ENCODE measurements at places on chromosomes 3 and 15. TPM values are rescaled to one million over a fixed set of nuclear protein-coding genes. Genes with fewer than 3 reads are reported as not detected.

The CRYGS gene
- polyA plus RNA-seq, result 1.3 TPM

The FEZF2 gene
- polyA plus RNA-seq, result not detected

The SENP2 gene
- polyA plus RNA-seq, result 21.9 TPM

- DNase-seq, result no peak
These were observed 46.1 kb upstream of the ABI3BP start for GRCh38 chr3:101039285-101039684.

GRCh38 chr3:70805061-70805889 is 492.8 kb upstream of the MDFIC2 start:
- no peak for DNase-seq

DNA sequence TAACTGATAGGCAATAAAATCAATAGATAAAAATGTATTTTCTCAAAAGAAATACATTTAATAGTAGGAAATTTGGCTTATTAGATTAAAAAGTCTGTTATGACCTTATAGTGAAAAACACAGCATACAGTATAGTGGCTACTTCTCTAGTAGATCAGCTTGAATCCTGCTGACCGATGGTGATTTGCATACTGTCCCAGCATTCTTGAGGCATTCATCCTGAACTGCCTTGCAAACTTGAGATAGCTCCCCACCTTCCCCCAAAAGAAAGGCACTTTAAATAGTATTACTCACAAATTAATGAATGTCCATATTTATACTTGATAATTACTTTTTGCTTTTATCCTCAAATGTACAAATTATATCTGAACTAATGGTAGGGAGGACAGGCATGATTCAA is 6.7 kb downstream of the CHMP2B start:
- no peak for DNase-seq

DNA sequence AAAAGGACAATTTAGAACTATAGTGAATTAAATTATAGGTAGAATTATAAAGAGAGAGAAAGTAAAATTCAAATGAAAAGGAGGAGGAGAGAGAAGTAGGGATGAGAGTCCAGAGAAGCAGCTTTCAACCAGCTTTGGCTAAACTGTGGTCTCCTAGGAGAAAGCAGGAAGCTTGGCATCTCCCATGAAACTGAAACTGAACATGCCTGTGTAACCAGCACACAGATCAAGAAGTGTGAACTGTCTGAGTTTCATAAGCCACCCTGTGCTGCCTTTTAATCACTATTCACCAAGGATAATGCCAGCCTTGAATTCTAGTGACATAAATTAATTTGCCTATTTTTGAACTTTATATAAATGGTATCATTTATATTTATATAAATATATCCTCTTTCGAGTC is 128.5 kb downstream of the MYRIP start:
- no peak for DNase-seq

DNA sequence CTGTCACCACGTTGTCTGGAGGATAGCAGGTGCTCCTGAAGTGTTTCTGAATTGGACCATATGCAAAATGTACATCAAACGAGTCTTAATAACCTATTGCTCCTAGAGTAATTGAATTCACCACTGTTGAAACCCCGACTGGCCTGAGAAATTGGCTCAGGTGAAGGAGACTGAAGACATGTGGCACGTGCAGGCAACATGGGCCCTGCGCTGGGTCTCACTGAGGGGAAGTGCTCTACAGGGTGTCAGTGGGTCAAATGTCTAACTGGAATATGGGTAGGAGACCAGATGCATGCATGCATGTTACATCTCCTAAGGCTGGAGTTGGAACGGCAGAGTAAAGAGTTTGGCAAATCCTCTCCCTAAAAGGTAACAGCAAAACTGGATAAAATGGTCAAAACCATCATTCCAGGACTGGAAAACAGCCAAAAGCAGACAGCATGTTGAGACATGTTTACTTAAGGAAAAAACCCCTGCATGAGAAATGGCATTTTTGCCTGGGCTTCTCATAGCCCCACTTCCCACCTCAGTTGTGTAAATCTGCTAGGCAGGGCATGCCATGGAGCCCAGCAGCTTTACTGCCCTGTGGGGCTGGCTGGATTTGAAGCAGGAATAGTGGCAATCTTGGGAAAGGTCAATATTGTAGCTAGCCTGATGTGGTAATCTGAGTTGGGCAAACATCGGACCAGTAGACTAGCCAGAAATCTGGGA is 131.3 kb downstream of the TJP1 start:
- DNase-seq, result no peak

GRCh38 chr3:146449613-146450012 is 19.7 kb downstream of the PLSCR2 start:
- no peak for DNase-seq

DNA sequence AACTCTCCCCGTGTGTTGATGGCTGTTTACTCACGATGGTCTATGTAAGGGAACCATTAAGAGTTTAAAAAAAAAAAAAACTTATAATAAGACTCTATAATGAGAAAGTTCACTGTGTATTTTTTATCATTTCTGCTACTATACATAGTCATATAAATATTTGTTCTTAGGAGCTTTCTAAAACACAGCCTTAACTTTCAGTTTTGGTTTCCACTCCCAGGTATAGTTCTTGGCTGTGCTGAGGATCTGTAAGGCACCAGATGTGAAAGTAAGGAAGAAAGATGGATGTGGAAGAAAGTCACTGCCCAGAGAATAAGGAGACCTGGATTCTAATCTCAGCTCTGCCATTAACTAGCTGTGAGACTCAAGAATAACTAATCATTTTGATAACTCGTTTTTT is 101.9 kb upstream of the THBS1 start:
- no peak for DNase-seq

DNA sequence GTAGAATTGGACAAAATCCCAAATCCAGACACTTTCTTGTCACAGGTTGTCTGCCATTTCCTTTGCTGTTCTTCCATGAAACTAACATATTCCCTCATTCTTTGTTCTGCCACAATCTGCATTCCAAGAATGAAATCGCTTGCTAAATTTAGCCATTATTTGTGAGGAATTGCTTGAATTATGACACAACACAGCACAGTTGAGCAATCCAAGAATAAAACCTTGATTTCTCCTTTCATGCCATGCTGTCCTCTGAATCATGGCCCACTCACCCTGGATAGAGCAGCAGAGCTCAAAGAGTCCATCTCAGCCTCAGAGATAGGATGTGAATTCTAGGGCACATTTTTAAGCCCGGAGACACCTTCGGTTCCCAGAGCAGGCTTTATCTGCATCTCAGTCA is 35.2 kb upstream of the GREM1 start:
- DNase-seq, result no peak

DNA sequence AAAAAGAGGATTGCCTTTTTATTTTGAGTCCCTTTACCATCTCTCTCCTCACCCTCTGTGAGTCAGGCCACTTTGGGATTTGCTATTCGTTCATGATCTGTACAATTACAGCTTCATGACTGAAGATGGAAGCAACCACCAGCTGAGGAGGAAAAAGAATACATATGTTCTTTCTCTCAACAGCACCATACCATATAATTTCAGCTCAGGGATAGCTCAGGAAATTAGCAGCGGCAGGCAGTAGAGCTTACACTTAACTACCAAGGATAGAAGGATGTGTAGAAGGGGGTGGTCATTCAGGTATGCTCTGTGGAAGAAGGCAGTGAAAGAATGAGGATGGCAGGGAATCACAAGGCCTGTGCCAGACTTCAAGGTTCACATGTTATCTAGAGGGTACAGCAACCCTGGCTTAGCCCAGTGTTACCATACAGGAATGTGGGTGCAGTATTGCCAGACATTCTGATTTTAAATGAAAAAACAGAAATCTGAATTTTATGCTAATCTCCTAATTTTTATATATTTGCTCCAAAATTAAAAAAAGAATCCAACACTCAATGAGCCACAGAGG is 17.9 kb downstream of the PLS1 start:
- DNase-seq, result no peak
